Caco-2 (cell line): ENCODE measurements at places on chromosomes 1 and 21.
A peak's percentile ranks its signal among the peaks of the same experiment; 100 is the strongest.

GRCh38 chr21:27451116-27451515 is 484.2 kb upstream of the ADAMTS5 start:
- no peak for DNase-seq

GRCh38 chr21:38756746-38757145 is 49.0 kb upstream of the ETS2 start:
- no peak for DNase-seq

DNA sequence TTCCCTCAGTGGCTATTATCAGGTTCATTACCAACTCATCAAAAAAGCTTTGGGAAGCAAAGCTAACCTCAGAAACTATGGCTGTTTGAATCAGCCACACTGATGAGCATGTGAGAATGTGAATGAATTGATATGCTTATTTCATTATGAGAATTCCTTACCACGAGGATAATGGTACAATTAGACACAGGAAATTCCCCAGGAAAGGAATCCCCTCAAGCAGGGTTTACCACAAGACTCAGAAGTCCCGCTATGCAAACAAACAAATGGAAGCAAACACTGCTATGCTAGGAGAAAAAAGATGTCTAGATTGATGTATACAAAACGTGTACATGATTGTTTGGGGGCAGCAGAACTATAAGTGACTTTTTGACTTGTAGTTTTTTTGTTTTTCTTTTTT is 205.0 kb downstream of the HMCN1 start:
- no peak for DNase-seq

DNA sequence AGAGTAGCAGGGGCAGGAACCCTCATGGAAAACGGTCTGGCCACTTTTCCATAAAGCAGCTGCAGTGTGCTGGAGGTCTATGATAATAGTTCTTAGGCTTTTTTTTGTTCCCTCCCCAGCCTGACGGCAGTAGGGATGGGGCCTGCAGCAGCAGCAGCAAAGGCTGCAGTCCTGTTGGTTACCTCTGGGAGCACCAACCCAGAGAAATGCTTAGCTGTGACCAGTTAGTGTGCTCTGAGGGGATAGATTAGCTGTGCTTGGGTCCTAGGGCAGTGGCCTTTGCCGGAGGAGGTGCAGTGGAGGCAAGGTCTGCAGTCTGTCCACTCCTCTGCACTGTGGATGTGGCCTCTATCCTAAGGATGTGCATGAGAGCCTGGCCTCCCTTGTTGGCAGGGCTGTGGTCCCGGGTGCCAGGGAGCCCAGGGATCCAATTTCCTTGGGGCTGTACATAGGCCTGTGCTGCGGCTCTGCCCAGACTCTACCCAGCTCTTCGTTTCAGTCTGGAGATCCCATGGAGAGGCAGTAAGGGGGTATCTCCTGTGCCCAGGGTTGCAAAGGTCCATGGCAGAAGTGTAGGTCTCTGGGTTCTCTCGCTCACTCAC is 322.7 kb downstream of the PTBP2 start:
- DNase-seq = no peak

- DNase-seq = no peak
Observed at GRCh38 chr21:39110431-39110830, 72.8 kb downstream of the PSMG1 start.

DNA sequence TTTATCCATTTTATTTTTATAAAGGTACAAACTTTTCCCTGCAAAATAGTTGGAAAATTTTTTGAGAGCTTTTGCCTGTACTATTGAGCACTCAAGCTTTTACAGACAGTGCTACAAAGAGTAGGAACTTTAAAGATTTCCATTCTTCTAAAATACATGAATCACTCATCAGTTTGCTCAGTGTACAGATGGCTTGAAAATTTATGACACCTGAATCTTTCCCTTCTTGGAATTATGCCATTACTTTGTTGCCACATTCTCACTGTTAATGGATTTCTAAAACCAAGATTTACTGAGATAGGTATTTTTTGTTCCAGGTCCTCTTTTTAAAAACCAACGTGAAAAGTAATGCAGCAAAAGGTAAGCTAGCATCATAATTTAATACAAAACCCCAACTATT is 76.0 kb downstream of the GPATCH2 start:
- DNase-seq = no peak

GRCh38 chr21:33892853-33893252 is 22.8 kb downstream of the ATP5PO start:
- peak; percentile 17 for DNase-seq

- DNase-seq = no peak
Observed at GRCh38 chr1:168390271-168390670, 109.6 kb downstream of the TBX19 start.

DNA sequence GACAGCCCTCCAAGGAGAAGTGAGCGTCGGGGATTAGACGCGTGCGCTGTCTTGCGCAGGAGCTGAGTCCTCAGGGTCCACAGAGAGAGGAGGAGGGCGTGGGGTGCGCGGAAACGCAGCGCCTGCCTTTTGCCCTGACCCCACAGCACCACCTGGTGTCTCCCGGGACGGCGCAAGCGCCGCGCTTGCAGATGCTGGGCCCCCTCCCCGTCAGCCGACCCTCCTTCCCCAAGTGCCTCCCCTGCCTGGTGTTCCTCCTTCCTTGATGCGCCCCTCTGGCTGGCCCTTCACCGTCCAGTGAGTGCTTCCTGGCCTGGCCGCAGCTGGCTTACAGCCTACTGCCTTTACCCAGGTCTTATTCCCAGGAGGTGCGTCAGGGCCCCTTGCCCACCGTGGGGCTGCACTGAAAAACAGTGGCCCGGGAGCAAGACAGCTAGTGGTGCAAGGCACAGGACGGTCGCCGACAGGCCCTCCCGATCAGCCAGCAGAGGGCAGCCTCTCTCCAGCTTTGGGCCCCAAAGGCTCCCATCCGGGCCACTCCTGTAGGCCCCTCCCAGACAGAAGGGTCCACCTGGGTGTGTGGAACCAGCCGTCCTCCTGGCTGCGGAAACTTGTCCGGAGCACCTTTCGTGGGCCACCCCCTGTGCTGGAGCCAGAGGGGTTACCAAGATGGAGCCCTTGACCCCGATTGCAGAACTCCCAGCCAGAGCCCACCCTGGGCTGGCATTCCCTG is 12.9 kb upstream of the PHLDA3 start:
- DNase-seq = peak; percentile 92

DNA sequence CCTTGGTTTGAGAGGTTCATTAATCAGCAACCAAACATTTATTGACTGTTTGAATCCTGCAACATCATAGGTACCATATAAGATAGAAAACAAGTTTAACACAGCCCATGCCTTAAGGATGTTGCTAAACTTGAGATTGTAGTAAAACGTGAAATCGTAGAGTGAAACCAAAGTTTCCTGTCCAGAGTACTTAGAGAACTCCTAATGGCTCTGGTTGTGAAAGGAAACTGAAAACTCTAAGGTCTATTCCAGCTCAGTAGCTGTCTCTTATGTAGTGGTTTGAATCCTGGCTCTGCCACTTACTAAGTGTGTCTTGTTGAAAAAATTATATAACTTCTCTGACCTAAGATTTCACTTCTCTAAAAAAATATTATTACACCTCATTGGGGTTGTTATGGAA is 310.9 kb downstream of the NTNG1 start:
- no peak for DNase-seq

- no peak for DNase-seq
Observed at GRCh38 chr1:43000271-43000670, 41.6 kb upstream of the SLC2A1 start.

- no peak for DNase-seq
Observed at GRCh38 chr1:2448098-2448445, 28.0 kb upstream of the PLCH2 start.

GRCh38 chr21:20741445-20741844 is 256.8 kb upstream of the NCAM2 start:
- no peak for DNase-seq

DNA sequence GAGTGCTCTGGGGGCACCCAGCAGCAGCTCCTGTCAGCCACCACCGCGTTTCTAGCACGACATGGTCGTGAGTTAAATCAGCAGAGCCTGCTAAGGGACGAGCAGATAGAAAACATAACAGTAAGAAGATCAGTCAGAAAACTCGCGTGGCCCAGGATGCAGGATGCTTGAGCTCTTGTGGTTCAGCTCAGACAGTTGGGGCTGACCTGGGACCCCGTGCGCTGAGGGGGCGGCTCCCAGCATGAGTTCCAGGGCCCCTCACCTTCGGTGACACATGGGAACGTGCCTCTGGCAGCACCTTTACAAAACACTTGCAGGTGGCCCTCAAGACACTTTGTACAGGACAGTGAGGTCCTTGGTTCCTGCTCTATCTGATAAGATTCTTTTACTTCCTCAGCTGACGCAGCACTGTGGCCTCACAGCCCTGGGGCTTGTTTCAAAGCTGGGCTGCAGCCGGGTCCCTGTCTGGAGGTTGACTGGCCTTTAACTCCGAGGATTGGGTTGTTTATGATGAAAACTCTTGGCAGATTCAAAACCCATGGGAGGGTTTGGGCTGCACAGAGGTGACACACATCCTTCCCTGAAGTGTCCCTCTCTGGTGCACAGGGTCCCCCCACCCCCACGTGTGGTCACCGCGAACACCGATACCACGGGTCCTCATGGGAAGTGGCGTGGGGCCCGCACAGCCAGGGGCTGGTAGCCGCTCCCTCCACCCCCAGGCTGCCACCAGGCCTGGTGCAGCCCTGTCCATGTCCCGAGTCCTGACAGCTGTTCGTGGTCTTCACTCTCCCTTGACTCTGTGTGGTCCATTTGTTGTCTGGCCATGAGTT is 65.3 kb upstream of the COL6A1 start:
- no peak for DNase-seq

DNA sequence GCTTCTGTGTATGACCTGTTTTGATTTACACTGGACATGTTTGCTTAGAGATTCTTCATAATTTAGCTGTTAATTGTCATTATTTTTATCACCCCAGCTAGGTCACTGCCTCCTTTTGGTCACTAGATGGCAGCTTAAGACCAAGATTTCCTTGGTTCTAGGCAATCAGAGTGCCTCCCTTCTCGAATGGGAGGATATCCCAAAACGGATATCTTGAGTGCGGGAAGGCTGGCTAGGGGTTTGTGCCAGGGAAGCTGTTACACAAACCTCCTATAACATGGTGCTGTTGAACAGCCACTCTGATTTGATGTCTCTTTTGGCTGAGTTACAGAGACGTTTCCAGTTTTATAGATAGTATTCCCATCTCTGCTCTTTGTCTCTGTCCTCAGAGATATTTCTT is 283.5 kb downstream of the S1PR1 start:
- DNase-seq = peak; percentile 14

GRCh38 chr1:117162816-117163215 is 41.3 kb upstream of the TRIM45 start:
- no peak for DNase-seq

DNA sequence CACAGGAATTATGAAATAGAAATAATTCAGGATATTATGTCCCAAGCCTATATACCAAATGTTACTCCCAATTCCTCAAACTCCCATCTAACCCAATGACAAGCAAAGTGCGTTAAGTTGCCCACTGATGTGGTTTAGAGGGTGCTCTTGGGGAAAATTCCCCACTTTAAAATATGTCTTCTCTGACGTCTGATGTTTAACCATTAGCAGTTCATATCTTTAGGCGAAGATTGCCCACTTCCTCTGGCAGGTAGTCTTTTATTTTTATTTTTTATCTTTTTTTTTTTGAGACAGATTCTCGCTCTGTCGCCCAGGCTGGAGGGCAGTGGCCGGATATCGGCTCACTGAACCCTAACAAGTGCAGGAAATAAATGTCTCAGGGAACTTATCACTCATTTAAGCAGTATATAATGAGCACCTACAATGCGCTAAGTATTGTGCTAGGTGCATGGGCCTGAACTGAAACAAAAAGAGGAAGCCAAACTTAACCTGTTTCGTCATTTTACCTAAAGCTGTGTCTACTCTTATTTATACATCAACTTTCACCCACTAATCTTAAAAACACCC is 1.3 kb upstream of the LYST start:
- no peak for DNase-seq

- DNase-seq = no peak
Observed at GRCh38 chr1:52139817-52140540, 1.9 kb upstream of the ZFYVE9 start.

- DNase-seq = no peak
Observed at GRCh38 chr21:43733529-43734071, 14.7 kb downstream of the PDXK start.

GRCh38 chr1:215045698-215046308 is 36.7 kb upstream of the KCNK2 start:
- no peak for DNase-seq
